ENCODE measurements at places on chromosomes 16 and 17.
A peak's percentile ranks its signal among the peaks of the same experiment; 100 is the strongest.

- DNase-seq, result no peak
Measured at GRCh38 chr16:8110572-8111514, 479.5 kb downstream of the TMEM114 start.

GRCh38 chr17:73513426-73513825 is 130.8 kb downstream of the SDK2 start:
- no peak for DNase-seq

- no peak for DNase-seq
Measured at GRCh38 chr17:60354223-60354622, 37.7 kb downstream of the USP32 start.

- DNase-seq, result no peak
Measured at GRCh38 chr16:53588081-53588648, 85.2 kb upstream of the AKTIP start.

GRCh38 chr17:12993631-12994030 is 24.2 kb downstream of the ELAC2 start:
- no peak for DNase-seq

- DNase-seq, result no peak
Measured at GRCh38 chr17:83161298-83162034, 82.1 kb downstream of the METRNL start.

GRCh38 chr17:58136669-58137279 is 11.4 kb upstream of the OR4D1 start:
- no peak for DNase-seq

DNA sequence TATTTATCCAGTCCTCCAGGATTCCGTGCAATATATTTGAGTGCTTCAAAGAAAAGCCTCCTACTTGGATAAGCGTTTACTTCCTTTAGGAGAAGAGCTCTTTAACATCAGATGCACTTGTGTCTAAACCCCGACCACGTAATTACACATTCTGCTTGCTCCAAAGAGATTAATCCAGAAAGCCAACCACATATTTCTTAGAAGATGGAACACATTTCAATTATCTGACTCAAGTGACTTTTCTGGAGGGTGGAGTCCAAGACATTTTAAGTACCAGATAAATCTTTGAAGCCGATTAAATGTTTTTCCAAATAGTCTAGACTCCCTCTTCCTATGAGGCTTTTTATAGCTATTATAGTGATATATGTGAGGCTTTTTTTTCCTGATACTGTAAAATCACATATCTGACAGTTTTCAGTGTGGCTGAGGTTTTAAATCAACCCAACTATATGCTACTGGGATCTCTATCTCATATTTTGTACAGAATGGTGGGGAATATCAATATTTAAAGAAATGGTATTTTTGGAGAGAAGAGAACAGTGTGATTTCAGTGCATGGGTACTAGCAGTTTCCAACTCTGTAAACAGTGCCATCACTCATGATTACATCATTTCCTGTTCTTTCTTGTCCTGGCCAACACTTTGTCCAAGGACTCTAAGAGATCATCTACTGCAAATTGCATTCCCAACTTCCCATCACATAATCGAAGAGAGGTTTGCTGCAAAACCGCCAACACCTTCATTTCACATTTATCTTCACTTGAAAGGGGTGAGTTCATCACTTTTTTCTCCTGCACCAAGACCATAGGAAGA is 192.4 kb upstream of the HSBP1 start:
- no peak for DNase-seq

GRCh38 chr17:48738424-48738802 is 9.9 kb upstream of the HOXB13 start:
- no peak for DNase-seq

- no peak for DNase-seq
Measured at GRCh38 chr16:56894331-56894917, 29.4 kb downstream of the SLC12A3 start.

DNA sequence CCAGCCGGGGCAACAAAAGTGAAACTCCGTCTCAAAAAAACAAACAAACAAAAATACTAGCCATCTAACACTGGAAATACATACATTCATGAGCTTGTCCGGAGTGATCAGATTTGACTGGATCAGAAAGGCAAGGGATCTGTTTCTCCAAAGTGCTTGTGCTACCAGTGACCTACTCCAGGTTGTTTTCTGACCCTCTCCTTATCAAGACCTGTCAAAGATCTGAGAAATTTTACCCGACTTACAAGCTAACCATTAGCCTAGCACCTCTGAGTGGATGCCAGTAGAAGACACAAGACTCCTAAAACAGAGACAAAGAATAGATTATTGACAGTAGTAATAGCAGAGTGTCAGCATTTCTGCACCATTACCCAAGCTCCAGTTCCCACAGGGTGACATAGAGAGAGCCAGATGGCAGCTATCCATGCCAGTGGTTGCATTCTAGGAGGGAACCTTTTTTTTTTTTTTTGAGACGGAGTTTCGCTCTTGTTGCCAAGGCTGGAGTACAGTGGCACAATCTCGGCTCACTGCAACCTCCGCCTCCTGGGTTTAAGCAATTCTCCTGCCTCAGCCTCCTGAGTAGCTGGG is 9.8 kb downstream of the ASPA start:
- no peak for DNase-seq

GRCh38 chr17:76232342-76232741 is 8.0 kb downstream of the RNF157 start:
- DNase-seq, result no peak

GRCh38 chr17:82081546-82081945 is 15.9 kb upstream of the DUS1L start:
- DNase-seq, result no peak

- DNase-seq, result peak; percentile 30
Measured at GRCh38 chr17:48194097-48194550, 86.6 kb downstream of the SNX11 start.

DNA sequence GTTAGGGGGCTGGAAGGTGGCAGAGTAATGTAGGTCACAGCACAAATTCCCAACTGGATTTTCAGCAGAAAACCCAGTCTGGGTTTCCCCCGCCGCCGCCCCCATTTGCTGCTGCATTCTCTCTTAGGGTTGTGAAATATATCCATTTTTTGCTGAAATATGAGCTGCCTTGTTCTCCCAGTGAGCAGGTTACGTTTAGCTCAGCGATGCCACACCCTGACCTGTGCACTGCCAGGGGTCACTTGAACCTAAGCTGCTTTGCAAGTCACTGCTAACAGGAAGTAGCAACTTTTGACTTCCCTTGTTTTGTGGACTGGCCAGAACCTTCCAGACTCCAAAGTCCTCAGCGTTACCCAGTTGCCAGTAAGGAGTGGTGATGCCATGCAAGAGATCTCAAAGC is 274.1 kb downstream of the CPPED1 start:
- DNase-seq, result no peak

DNA sequence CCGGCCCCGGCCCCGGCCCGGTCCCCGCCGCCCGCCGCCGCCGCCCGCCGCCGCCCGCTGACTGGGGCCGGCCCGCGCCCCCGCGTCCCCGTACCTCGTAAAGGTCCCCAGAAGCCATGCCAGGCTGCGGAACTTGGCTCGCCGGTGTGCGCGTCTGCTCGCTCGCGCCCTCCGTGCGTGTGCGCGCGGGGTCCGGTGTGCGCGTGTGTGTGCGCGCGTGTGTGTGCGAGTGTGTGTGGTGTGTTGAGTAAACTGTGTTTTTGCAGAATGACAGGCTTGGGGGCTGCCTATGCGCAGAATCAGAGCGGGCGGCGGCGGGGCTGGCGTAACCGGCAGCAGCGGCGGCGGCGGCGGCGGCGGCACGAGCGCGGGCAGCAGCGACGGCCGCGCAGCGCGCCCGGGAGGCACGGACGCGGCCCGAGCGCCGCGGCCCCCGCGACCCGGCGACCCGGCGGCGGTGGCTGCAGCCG is 307 bp downstream of the CDYL2 start:
- peak; percentile 72 for DNase-seq

GRCh38 chr17:77153999-77154586 is 13.3 kb downstream of the SEC14L1 start:
- no peak for DNase-seq

DNA sequence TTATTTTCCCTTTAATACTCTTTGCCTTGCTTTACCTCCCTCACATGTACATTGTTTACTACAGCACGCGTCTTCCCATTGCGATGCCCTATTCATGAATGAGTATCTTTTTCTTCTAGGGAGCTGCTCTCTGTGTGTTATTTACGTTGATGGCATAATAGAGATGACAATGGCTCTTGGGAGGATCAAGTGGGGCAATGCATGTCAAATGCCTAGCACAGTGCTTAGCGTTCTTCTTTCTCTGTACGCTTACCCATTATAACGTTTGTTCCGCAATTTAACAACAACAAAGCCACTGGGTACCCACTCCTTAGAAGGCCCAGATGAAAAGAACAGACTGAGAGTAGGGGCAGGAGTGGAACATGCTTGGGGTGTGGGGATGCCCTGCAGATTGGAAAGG is 271.6 kb upstream of the TNRC6C start:
- no peak for DNase-seq

GRCh38 chr16:546909-547770 is 13.1 kb upstream of the PRR35 start:
- peak; percentile 61 for DNase-seq

- no peak for DNase-seq
Measured at GRCh38 chr17:42002792-42003301, 14.4 kb downstream of the DNAJC7 start.

DNA sequence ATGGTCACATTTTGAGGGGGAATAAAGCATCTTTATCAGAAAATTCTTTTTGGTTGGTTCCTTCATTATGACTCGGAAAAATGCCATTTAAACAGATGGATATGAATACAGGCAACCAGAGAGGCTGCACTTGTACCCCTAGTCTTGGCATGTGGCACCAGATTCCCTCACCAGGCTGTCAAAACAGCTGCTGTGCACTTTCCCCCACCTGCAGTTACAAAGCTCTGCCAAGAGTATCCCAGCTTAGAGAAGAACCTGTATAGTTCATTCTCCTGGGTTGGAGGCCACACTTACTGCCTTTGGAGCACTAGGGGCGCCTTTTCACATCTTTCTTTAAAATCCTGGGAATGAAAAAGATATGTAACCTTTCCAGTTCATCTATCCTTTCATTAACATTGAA is 190.3 kb downstream of the KIF2B start:
- DNase-seq, result no peak

DNA sequence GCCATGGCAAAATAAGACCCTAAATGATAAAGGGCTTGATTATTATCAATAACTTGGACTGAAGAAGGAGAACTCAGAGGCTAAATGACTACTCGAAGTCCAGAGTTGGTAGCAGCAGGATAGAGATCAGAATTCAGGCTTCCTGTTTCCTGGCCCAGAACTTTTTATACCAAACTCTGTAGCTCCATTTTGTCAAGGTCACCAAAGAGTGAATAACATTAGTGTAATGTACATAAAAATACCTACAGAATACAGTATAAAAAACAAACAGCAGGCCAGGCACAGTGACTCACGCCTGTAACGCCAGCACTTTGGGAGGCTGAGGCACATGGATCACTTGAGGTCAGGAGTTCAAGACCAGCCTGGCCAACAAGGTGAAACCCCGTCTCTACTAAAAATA is 79.0 kb downstream of the ARHGAP17 start:
- no peak for DNase-seq

GRCh38 chr17:80337195-80337895 is 76.7 kb downstream of the RNF213 start:
- no peak for DNase-seq

DNA sequence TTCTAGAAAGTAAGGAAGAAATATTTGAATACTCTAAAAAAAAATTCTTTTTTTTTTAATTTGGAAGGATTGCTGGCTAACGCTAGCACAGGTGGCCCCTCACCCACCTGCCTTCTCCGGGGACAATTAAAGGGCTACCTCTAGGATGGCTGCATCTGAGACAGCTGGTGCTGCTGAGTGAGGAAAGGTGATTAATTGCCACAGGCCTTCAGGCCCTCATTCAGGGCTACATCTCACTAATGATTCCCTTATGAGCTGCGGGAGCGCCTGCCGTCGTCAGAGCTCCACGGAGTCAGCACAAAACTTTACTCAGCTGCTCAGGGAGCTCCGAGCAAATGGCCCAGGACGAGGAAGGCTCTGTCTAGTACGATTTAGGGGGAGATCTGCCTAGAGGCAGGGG is 27.0 kb upstream of the AKTIP start:
- DNase-seq, result no peak

DNA sequence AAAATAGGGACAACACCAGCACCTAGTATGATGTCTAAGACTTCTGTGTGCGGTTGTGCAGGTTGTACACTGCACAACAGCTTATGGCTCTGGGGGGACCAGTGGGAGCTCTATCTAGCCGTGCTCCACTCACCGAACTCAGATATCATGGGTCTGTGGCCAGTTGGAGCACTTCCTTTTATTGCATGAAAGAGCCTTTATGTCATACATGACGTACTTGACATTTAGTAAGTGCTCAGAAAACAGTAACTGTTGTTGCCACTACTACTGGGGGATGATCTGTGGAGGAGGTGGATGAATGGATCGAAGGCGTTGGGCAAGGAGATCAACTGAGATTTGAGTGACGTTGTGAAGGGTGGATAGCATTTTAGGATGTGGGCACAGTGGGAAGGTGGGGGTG is 368.8 kb downstream of the SNX29 start:
- no peak for DNase-seq

DNA sequence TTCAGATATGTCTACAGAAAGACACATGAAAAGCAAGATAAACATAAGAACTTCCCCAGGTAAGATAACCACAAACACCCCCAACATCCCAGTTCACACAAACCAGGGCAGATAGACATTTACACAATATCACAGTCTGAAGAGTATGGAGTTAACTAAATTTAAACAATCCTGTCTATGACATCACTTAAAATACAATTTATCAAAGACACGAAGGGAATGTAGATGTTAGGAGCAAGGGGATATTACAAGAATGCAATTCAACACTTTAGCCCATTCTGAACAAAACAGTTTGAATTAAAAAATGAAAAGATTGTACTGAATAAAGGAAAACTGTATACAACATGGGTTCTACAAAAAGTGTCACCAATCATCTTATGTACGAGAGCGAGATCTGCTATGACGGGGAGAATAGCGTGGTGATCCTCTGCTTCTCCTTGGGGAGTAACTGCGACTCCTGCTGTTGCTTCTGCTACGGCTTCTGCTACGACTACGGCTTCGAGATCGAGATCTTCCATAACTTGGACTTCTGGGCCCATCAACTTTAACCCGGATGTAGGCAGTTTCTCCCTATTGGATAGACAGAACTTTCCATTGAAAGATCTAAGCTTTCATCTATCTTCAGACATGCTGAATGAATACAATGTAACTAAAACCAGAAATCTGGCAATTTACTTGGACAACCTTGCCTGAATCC is 1.9 kb downstream of the SRSF1 start:
- no peak for DNase-seq

DNA sequence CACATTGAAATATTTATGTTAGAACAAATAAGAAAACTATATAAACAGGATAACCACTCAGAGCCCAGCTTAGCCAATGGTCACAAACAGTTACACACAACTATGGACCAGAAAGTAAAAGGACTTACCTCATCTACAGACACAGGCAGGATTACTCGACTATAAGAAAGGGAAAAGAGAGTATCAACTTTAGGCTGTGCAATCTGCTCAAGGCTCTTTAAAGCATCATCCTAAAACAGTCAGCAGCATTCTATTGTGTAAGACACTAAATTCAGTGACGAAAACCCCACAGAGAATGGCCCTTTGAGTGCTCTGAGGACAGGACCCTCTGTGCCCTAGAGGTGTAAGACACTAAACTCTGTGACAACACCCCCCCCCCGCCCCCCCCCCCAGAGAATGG is 4.2 kb downstream of the PITPNA start:
- no peak for DNase-seq

GRCh38 chr16:63904930-63905329 is 1216.9 kb downstream of the CDH11 start:
- DNase-seq, result no peak

Data from activated naive CD4-positive, alpha-beta T cell treated with anti-CD3 and anti-CD28 coated beads, Interleukin-2, amount 10 ng/mL, durations not matched to agents 7 days and 5 days (primary cell).